ENCODE measurements at places on chromosomes 4 and X. TPM values are rescaled to one million over a fixed set of nuclear protein-coding genes. Genes with fewer than 3 reads are reported as not detected.

DNA sequence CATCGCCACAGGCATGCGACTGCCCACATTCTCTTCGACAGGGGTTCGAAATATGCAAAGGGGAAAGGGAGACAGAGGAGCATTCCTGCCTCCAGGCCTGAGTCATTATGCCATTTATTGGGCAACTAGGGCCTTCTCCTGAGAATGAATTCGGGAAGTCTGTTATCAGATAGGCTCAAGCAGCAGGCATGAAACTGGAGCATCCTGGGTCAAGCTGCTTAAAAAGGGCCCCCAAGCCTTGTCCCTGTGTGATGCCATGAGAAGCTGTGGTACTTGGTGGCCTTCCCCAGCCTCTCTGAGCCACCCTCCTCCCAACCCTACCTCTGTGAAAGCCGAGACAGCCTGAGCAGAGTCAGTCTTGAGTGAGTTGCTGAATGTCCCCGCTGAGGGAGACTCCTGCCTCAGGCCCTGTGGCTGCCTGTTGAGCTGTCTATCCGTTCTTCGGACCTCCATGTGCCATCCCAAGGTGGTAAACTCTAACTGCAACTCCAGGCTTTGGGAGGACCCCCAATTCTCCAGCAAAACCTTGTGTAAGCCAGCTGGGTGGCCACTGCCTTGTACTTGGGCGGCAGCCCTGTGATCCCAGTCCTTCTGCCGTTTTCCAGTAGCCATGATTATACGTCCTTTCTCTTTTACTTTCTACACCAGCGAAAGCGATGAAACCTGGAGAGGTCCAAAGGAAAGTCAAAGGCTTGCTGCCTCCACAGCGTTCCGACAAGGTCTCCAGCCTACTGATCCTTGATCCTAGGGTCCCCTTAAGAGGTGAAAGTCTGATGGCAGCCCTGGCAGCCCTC lies 37.7 kb downstream of the NBDY start:
- no peak for DNase-seq

KDR gene
- not detected for total RNA-seq

GRCh38 chr4:111546881-111547280 lies 598.4 kb upstream of the FAM241A start:
- DNase-seq = no peak

FREM3 gene
- 0.35 TPM for total RNA-seq

DNA sequence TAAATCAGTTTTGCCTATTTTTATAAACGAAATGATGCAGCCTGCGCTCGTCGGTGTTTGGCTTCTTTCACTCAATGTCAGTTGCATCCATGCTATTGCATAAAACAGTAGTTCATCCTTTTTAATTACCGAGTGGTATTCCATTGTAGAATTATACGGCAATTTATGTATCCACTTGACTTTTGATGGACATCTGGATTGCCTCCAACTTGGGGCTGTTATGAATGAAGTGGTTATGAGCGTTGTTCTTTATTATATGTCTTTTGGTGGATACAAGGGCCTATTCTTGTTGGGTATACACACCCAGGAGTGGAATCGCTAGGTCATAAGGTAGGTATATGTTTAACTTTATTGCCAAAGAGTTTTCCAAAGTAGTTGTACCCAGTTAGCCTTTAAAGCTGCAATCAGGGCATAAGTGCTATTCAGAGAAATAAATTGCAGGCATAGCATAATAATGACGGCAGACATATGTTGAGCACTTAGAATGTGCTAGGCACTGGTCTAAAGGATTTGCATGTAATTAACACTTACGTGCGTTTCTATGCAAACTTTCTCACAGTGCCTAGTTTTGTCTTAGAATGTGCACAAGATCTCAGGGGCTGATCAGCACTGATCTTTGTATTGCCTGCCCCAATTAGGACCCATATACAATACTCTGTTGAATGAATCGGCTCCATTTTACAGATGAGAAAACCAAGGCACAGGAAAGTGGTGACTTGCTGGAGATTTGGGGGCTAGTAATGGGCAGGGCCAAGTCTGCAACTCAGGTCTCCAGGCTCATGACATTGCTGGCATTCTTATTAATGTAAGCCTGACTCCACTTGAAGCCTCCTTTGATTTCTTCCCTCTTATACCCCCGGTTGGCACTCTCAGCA lies 407.0 kb downstream of the BCOR start:
- no peak for DNase-seq

- DNase-seq = no peak
Measured at GRCh38 chrX:14872355-14872754, 514 bp downstream of the FANCB start.

HTRA3 gene
- total RNA-seq = not detected

DNA sequence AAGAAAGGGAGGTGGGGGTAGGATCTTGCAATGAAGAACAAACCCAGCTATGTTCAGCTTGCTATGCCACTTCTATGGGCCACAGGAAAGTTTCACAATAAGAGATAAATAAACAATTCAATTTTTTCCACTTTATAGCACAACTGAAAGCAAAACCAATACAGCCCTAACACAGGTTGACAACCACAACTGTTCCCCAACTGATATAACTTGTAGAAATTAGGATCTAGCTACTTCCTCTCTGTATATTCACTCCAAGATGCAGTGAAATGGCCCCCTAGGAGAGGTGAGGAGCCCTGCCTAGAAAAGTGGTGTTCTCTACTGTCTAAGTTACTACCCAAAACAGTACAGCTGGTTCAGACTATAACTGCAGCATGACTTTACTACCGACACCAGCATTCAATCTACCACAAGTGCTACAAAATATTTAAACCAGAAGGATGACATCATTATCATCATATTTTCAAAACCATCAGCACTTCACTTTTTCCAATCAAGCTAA lies 77.0 kb downstream of the FBXW7 start:
- DNase-seq = no peak

KLF8 gene
- 20.5 TPM for total RNA-seq

DNA sequence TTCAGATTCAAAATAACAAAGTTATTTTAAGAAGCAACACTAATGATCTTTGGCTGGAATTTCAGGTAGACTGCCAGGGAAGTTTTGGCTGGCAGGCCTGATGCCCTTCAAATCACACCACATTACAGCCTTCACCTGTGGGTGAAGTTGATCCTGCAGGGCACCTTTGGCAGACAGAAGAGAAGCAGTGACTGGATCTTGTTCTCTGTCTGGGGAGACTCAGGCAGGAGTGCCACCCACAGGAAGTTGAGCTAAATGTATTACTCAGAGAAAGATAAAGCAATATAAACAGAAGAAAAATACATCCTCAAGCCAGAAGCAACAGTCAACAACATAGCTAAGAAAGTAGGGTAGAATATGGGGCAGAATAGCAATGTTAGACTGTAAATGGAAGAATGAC lies 12.8 kb upstream of the CFAP299 start:
- DNase-seq = no peak

CSN1S1 gene
- total RNA-seq = not detected

DNA sequence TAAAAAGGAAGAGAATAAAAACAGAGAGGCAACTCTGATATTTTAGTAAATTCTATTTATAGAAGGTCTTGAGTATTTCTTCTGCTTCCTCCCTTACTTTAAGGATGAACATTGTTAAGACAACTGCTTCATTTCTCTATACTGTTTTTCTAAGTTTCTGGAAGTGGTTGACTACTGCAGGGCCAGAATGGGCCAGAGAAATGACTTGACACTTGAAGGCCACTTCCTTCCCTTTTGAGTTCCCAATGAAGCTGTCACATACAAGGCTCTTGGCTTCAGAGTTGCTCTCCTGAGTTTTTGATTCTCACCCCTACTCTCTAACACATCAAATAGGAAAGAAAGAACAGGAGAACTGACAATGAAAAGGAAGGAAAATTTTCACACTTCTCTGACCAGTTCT lies 37.6 kb downstream of the PKD2 start:
- no peak for DNase-seq

- no peak for DNase-seq
Measured at GRCh38 chrX:85017721-85018120, 14.0 kb downstream of the APOOL start.

GRCh38 chr4:59409647-59410046 lies 1790.5 kb upstream of the ADGRL3 start:
- DNase-seq = no peak

DBET gene
- total RNA-seq = not detected

SLC10A4 gene
- not detected for total RNA-seq

DNA sequence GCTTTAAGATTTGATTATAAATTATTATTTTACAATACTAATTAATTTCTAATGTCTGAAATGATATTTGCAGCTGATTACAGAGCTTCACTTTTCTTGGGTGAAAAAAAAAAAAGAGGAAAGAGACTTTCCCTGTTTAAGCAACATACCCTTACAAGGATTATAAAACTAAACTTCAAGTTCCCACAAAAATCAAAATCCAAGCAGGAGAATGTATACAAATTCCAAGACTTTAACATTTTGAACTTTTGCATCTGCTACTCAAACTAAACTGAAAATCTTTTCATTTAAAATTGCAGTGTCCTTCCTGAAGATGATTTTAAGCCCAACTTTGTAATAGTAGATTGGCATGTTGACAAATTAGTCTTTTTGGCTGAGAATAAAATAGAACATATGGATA lies 742.4 kb upstream of the INTU start:
- no peak for DNase-seq

ABLIM2 gene
- total RNA-seq = 4.1 TPM

MUC7 gene
- not detected for total RNA-seq

DNA sequence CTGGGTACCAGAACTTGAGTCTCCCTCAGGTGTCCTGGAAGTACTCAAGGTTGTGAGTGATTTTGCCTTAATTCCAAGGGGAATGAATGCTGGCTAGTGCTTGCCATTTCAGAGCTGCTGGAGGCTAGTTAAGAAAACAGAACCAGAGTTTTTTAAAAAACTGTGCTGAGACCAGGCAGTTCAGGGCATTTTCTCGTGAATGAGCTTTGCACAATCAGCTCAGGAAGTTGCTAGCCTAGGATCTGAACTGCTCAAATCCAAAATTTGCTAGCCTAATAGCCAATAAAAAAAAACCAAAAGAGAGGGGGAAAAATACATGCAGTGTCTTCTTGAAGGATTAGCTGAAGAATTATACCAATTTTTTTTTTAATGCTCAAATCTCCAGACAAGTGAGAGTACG lies 292.7 kb downstream of the FBXW7 start:
- DNase-seq = no peak

GRCh38 chr4:185778307-185778706 lies 33.7 kb downstream of the SORBS2 start:
- DNase-seq = no peak

All from T-helper 17 cell (primary cell).